ENCODE measurements at places on chromosomes 13 and 19.

DNA sequence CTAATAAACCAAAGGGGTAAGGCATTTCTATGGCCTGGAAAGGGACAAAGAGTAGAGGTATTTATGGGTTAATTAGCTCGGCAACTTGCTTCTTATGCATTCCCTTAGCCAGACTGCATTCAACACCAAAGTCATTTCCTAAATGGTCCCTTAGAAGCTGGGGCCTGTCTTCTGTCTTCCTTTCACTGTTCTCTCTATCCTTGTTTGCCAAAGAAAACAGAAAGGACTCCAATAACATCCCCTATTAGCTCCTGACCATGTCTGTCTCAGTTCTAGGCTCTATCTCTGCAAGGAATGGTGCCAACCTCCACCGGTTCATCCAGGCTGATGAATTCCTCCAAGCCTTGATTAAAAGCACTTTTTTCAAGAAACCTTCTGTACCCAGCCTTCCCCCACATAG is 123.5 kb downstream of the KCTD12 start:
- no peak for DNase-seq

DNA sequence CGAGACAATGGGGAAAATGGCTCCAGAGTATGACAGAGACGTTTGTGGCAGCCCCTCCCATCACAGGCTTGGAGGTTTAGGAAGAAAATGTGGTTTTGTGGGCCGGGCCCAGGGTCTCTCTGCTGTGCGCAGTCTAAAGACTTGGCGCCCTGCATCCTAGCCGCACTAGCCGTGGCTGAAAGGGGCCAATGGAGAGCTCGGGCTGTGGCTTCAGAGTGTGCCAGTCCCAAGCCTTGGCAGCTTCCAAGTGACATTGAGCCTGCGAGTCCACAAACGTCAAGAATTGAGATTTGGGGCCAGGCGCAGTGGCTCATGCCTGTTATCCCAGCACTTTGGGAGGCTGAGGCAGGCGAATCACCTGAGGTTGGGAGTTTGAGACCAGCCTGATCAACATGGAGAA is 513.1 kb downstream of the PCDH17 start:
- no peak for DNase-seq

DNA sequence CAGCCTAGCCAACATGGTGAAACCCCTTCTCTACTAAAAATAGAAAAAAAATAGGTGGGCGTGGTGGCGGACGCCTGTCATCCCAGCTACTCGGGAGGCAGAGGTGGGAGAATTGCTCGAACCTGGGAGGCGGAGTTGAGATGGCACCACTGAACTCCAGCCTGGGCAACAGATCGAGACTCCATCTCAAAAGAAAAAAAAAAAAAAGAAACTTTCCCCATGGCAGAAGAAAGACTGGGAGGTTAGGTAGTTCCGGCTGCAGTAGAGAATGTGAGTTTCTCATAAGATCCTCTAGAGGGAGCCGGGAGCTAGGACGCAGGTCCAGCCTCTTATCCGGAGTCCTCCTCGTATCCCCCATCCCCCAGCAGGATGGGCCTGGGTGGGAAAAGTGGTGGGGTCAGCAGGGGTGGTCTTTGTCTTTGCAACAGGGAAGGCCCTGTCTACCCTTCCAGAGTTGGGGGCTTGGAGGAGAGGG is 13.2 kb upstream of the CREB3L3 start:
- peak; percentile 56 for DNase-seq

DNA sequence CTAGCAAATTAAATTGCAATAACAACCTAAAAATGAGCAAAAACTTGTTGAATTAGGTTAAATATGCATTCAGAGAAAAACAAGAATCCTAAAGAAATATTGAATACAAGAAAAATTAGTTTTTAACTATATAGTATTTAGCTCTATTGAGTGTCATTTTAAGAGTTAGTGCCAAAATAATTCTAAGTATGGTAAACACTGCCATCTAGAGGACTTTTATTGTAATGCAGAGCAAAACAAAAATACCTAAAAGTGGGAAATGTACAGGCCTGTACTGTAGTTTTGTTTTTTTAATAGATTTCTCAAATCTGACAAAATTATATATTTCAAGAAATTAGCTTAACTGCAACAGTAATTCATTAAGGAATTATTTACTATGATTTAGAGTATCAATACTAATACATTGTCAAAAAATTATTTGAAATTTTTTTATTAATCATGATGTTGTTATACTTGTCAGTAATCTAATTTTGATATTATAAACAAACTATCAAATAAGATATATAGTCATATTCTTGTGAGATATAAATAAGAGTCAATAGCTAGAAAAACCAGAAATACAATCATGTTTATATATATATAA is 8.2 kb upstream of the PCDH9 start:
- DNase-seq, result no peak

GRCh38 chr19:8518536-8518935 is 4.6 kb upstream of the ZNF414 start:
- no peak for DNase-seq

DNA sequence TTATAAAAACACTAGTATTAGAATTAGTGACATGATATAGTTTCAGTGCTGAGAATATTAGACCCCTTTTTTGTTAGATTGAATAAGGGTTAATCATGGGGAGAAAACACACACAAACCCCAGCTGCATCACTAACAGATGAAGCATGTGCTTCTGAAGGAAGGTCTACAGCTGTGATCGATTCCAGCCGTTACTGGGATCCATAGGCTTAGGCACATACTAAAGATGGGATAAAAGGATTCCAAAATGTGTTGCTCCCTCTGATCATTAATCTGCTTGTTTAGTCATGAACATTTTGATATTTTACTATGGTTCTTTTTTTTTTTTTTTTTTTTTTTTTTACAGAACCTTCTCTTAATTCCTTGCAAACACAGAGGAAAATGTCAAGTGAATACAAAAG is 1591.3 kb downstream of the EFNB2 start:
- no peak for DNase-seq

- no peak for DNase-seq
These were observed 10.8 kb downstream of the PAK4 start for GRCh38 chr19:39136225-39136940.

DNA sequence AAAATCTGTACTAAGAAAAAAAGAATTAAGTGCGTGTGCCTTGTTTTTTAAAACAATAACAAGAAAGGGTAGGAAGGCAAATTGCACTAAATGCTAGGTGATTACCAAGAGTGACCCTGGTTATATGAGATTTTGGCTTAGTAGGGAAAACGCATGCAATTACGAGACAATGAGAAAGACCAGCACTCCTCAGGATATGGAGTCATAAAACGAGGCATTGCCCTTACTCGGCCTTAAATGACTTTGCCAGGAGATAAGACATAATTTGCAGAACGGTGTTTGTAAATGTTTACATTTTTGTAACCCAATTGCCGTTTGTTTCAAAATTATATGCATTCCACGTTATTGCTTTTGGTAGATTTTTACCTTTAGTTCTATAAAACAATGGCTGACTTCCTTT is 179.8 kb downstream of the RBM26 start:
- no peak for DNase-seq

- DNase-seq, result no peak
These were observed 1.1 kb downstream of the NUDT19 start for GRCh38 chr19:32692727-32693061.

DNA sequence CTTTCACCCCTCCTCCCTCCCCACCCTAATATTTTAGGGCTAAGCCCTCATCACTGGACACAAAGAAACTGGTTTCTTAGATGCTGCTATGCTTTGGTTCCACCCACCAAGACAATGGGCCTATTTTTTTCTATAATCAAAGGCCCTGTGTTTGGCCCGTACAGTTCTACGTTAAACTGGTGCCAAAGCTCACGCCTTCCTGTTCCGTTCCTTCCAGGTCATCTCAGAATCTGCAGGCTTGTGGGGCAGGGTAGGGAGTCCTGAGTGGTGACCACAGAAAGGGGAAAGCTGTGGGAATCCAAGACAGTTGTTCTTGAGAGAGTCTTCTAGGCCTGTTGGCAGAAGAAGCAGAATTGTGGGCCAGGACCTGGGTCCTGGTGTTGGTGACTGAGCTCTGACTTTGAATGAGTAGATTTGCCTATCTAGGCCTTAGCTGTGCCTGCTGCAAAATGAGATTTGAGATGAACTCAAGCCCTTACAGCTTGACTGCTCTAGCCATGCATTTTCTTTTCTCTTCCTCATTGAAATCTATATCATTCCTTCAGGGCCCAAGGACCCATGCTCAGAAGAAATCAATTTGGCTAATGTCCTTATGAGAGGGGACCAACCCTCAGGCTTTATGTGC is 19.1 kb upstream of the CXCL17 start:
- no peak for DNase-seq

- DNase-seq, result no peak
These were observed 2.8 kb downstream of the PALM3 start for GRCh38 chr19:14059093-14059480.

DNA sequence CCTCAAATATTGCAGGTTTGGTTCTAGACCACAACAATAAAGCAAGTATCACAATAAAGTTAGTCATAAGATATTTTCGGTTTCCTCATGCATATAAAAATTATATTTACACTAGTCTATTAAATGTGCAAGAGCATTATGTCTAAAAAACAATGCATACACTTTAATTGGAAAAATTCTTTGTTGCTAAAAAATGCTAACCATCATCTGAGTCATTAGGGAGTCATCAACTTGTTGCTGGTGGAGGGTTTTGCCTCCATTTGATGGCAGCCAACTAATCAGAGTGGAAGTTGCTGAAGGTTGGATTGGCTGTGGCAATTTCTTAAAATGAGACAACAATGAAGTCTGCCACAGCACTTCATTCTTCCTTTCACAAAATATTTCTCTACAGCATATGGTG is 422.3 kb upstream of the GPC6 start:
- DNase-seq, result no peak

- DNase-seq, result no peak
These were observed 3.3 kb downstream of the DOT1L start for GRCh38 chr19:2166741-2167738.

- DNase-seq, result no peak
These were observed 15.8 kb downstream of the ADPRHL1 start for GRCh38 chr13:113437408-113438010.

DNA sequence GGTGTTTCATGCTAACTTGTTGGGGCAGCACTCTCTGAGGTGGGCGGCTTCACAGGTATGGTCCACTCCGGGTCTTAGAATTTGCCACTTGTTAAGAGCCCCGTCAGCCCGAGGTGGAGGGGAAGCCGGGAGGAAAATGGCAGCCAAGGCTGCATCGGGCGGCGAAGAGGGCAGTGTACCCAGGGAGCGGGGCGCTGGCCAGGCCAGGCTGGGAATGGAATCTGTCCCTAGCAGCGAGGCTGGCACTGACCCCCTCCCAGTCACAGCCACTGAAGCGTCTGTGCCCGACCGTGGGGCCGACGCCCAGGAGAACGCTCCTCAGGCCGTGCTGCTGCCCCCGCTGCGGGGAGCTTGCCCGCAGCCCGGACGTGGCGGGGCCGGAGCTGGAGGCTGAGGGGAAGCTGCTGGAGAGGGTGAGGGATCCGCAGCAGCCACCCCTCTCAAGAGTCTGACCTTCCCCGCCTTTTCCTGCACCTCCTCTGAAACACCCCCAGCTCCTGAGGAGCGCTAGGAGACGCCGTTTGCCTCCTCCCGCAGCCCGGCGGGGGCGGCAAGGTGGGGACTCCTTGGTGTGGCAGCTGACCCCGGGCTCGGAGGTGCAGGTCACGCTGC is 313.8 kb upstream of the SPRY2 start:
- DNase-seq, result no peak

GRCh38 chr13:108987944-108988343 is 358.5 kb downstream of the MYO16 start:
- DNase-seq, result no peak

DNA sequence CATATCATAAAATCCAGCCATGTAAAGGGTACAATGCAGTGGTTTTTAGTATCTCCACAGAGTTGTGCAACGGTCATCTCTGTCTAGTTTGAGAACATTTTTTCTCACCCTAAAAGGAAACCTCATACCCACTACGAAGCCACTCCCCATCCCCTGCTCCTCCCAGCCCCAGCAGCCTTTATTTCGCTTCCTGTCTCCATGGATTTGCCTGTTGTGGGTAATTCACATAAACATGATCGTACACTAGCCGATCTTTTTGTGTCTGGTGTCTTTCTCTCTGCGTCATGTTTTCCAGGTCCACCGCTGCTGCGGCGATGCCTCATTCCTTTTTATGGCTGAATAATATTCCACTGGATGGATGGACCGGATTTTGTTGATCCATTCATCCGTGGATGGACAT is 28.6 kb downstream of the BICRA start:
- no peak for DNase-seq
